ENCODE measurements at places on chromosomes 12 and 14. TPM values are rescaled to one million over a fixed set of nuclear protein-coding genes. Genes with fewer than 3 reads are reported as not detected.

DNA sequence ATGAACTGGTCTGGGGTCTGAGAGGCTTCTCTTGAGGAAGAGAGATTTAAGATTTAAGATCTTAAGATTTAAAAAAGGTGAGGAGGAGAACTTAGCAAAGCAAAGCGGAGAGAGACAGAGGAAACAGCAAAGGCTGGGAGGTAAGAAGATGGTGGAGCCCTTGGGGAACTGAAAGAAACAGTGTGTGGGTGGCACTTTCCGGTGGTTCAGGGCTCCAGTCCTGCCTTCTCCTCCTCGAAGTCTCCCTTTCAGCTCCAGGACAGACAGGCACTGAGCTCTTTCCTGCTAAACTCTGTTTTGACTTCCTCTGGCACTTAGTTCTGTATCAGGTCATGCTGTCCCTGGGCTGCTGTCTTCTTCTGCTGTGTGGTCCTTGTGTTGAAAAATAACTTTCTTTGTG is 298.7 kb upstream of the SRRM4 start:
- no peak for DNase-seq

DNA sequence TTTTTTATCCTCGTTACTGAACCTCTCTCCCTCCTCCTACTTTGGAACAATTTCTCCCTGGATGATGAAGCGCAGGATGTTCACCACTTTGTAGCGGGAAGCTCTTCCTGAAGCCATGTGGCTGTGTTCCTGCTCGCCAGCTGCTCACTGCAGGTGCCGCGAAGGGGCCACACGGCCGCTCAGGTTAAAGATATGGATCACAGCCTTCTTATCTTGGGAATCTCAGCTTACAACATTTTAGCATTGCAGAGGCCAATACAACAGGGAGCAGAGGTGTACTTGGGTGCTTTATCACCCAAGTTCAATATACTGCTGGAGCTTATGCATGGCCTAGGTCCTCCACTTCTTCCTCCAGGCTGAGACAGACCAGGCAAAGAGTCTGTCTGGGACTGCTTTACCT is 201.2 kb upstream of the G2E3 start:
- no peak for DNase-seq

- no peak for DNase-seq
Measured at GRCh38 chr12:5177731-5178130, 134.1 kb downstream of the KCNA5 start.

DNA sequence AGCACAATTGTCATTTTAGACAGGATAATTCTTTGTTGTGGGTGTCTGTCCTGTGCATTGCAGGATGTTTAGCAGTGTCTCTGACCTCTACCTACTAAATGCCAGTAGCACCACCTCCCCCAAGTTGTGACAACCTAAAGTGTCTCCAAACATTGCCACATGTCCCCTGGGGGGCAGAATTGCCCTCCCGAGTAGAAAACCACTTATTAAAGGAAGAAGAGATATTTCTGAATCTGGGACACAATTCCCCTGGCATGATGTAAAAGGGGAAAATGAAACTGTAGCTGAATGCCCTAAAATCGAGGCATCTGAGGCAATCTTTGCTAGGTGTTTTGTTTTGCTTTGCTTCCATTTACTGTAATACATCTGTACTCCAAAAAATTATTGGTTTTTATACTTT is 116.8 kb upstream of the NAP1L1 start:
- no peak for DNase-seq

Gene MMP14
- total RNA-seq, result 22.5 TPM
